K562 (cell line): ENCODE measurements at places on chromosomes 6 and 20.

- DNase-seq, result no peak
Measured at GRCh38 chr20:14667226-14667625, 329.8 kb upstream of the FLRT3 start.

DNA sequence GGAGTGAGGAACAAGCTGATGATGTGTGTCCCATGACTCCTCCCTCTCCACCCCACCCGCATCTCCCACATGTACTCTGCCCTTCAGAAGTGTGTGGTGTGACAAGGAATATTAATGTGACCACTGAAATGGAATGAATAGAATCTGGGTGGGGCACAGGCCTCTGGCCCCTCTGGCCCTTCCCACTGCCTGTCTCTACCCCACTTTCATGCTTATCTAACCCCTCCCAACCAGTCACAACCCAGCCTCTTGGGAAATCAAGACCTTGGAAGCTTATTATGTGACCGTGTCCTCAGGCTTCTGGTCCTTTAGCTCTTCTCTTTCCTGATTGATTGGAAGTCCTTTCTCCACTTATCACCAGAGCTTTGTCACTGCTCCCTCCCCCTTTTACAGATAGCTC lies 312.2 kb upstream of the SOX4 start:
- no peak for DNase-seq

GRCh38 chr6:21785164-21785563 lies 191.6 kb downstream of the SOX4 start:
- DNase-seq, result no peak

GRCh38 chr20:53512076-53512475 lies 81.6 kb downstream of the ZNF217 start:
- DNase-seq, result no peak

DNA sequence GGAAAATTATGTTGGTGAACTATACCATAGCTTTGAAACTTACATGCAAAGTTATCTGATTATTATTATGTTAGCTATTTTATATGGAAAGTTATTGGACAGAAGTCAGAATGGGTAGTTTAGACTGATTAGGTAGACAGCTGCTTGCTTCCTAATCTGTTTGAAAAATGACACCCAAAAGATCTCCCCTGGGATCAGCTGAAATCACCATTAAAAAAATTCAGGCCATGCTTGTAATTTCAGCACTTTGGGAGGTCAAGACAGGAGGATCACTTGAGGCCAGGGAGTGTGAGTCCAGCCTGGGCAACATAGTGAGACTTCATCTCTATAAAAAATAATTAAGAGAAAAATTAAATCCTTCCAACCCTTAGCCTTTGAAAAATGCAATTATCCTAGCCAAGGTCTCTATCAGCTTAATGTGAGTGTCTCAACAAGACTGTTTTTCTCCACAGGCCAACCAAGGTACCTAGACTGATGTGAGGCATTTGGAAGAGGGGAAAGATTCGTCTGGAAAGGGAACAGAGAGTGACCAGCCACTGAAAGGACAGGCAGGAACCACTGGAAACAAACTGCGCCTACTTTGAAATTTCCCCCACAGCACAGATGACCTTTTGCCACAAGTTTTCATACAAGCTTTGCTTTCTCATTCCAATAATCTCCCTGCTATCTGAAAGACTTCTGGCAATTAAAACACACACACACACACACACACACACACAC lies 232.3 kb downstream of the GMPR start:
- DNase-seq, result no peak

DNA sequence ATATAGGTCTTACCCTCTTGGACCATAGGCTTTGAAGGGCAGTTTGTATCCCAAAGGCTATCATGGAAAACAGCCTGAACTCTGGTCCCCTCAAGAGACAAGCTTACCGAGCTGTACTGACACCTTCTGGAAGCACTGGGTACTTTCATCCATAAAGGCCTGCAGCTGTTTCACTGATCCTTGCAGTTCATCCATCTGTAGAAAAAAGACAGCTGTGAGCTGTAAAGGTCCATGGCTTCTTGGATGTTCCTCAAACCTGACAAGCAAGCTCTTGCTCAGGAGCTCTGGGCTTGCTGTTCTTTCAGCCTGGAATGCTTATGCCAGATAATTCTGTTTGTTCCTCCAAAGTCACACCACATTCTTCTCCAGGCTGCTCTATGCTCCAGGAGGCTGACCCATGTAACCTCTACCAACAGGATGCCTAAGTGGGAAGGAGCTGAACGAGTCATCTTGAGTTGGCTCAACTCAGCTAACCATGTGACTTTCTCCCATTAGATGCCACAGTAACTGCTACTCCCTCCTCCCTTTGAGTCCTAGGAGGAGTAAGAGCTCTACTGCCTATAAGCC lies 8.8 kb upstream of the NDRG3 start:
- peak; percentile 69 for DNase-seq

GRCh38 chr6:146857980-146858347 lies 259.2 kb downstream of the ADGB start:
- peak; percentile 38 for DNase-seq

GRCh38 chr6:4581468-4582385 lies 194.5 kb upstream of the CDYL start:
- no peak for DNase-seq

GRCh38 chr20:47665221-47665991 lies 119.9 kb downstream of the SULF2 start:
- DNase-seq, result no peak

DNA sequence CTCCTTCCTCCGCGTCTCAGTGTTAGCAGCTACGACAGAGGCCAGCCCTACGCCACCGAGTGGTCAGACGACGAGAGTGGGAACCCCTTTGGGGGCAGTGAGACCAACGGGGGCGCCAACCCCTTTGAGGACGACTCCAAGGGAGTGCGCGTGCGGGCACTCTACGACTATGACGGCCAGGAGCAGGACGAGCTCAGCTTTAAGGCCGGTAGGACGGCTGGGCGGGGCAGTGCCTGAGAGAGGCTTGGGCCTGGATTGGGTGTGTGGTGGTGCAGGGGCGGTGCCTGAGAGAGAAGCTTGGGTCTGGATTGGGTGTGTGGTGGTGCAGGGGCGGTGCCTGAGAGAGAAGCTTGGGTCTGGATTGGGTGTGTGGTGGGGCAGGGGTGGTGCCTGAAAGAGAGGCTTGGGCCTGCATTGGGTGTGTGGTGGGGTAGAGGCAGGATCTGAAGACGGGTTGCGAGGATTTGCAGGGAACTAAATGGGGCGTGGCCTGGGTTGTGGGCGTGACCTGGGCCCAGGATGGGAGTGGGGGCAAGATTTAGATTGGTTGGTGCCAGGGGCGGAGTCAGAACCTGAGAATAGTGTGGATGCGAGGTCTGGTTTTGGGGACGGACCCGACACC lies 24.4 kb downstream of the SPDEF start:
- peak; percentile 55 for DNase-seq

DNA sequence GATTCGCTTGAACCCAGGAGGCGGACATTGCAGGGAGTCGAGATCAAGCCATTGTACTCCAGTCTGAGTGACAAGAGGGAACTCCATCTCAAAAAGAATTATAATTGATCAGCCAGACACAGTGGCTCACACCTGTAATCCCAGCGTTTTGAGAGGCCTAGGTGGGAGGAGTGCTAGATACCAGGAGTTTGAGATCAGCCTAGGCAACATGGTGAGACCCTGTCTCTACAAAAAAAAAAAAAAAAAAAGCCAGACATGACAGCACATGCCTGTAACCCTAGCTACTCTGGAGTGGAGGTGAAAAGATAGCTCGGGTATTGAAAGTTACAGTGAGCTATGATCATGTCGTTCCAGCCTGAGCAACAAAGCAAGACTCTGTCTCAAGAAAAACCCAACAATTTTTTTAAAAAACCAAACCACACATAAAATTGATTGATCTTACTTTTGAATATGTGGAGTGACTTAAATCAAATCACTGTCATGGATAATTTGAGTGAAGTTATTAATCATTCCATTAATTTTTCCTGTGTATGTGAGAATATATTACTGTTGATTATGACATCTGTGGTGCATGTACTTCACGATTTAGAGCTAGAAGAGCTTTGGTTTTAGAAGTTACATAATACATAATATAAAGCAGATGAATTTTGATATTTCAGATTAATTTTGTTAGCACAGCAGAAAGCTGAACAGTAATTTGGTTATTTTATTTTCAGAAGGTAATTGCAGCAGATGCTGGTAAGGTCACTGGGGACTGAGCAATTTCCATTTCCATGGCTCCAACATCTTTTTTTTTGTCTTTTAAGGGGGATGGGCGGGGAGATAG lies 34.4 kb downstream of the NCOA7 start:
- DNase-seq, result no peak

- peak; percentile 68 for DNase-seq
Measured at GRCh38 chr6:170295510-170296422, 4.9 kb upstream of the DLL1 start.

DNA sequence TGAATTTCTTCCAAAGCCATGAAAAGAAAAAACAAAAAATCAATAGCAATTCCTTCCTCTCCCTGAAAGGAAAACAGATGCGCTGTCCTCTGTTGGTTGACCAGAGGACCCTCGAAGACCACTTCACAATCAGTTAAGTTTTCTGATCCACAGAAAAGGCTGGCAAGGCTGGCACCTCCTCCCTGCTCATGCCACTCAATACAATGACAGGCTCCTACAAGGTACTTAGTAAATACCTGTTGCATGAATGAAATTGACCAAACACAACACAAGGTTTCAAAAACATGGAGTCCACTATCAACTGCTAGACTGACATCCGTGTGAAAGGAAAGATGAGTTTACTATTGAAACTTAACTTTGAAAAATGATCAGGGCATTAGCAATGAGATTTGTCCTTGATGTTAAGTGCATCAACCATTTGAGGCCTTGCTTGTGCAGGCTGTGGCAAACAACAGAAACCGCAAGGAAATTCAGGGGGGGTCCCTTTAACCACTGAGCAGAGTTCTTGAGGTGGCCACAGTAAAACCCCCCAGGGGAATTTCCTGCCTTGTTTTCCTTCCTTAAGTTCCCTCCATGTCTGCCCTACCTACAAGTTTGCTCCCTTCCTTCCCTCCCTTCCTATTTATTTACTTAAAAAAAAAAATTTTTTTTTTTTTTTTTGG lies 27.9 kb upstream of the RTF2 start:
- no peak for DNase-seq

- peak; percentile 9 for DNase-seq
Measured at GRCh38 chr6:159760602-159761057, 1.2 kb upstream of the ACAT2 start.

GRCh38 chr6:56671160-56671559 lies 28.5 kb upstream of the DST start:
- DNase-seq, result no peak

DNA sequence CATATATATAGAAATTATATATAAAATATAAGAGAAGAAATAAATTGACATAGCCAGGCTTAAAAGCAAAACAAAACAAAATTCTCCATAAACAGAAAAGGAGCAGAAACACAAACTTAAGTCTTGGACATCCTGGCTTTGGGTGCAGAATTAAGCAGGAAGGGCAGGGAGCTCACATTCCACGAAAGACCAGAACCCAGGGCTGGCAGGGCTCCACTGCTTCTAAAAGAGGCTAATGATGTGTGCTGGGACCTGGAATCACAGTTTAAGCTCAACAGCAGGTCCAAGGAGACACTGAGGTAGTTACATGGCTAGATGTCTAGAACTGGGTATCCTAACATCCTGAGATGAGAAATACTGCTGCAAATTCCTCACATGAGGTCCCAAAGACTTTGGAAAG lies 210.3 kb downstream of the WDR27 start:
- DNase-seq, result no peak

- no peak for DNase-seq
Measured at GRCh38 chr20:57259938-57260921, 6.2 kb downstream of the BMP7 start.

DNA sequence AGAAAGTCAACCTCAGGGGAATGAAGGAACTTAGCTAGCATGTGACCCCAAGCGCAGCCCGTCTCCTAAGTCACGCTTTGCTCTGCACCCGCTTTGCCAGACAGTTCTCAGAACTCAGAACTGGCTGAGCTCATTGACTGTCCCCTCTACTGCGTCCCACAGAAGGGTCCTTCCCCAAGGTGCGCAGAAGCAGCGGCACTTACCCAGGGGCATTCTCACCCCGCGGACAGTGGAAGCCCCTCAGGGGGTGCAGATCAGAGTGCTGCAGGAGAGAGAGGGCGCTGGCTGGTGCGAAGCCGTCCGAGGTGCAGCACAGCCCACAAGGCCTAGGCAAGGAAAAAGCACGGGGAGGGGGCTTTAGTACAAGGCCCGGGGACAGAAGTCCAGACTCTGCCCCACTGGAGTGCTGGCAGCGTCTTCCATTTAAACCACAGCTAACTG lies 807 bp downstream of the SNHG17 start:
- DNase-seq, result peak; percentile 57

- DNase-seq, result no peak
Measured at GRCh38 chr6:86943819-86944407, 6.6 kb downstream of the HTR1E start.

DNA sequence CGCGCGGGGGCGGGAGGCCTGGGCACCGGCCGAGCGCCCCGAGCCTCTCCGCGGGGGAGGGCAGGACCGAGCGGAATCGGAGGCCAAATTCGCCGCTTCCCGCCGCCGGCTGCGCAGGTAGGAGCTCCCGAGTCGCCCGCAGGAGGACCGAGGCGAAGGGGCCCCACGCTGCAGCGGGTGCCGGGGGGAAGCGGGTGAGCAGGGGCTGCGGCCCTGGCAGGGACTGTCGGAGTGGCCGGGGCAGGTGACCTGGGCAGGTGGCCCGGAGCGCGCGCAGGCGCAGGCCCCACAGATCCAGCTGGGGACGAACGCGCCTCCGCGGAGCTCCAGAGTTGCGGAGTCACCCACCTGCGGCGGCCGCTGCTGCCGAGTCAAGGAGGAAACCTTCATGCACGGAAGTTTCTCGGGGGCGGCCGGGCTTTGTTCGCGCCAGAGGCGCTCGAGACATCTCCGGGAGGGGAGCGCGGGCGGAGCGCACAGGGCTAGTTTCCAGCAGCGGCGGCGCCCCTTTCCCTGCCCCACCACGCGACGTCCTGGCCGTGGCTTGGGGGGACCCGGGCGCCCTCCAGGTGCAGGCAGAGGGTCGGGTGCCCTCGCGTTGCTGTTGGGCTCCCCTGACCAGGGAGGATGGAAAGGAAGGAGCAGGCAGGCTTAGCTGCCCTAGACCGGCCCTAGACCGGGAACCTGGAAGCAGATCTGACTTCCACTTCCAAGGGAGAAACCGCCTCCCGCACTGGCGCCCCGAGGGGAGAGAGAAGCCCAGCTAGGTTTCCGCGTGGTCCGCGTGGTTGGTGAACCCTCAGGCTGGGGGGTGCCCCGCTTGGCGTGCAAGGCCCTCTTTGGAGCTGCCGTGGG lies 590 bp downstream of the SLCO4A1 start:
- peak; percentile 74 for DNase-seq

- no peak for DNase-seq
Measured at GRCh38 chr20:40715491-40715890, 26.5 kb upstream of the MAFB start.

GRCh38 chr20:10699489-10699888 lies 25.7 kb upstream of the JAG1 start:
- DNase-seq, result no peak

DNA sequence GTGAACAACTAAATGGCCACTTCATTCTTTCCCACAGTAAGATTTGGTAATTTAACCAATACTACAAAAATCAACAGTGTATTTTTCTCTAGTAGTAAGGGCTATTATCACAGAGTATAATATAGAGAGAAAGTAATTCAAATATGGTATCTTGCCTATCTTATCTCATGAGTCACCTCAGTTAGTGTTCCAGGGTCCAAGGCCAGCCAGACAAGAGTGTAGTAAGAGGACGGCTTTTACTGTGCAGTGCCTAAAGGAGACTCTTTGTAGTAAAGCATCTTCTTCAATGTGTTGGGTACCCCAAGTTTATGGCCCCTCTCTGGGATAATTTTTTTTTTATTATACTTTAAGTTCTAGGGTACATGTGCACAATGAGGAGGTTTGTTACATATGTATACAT lies 607.4 kb downstream of the PKHD1 start:
- DNase-seq, result no peak
